ENCODE measurements at places on chromosomes 7 and 10. TPM values are rescaled to one million over a fixed set of nuclear protein-coding genes. Genes with fewer than 3 reads are reported as not detected.

The HNRNPF gene
- 185 TPM for total RNA-seq

The TSPAN15 gene
- 55.4 TPM for total RNA-seq

DNA sequence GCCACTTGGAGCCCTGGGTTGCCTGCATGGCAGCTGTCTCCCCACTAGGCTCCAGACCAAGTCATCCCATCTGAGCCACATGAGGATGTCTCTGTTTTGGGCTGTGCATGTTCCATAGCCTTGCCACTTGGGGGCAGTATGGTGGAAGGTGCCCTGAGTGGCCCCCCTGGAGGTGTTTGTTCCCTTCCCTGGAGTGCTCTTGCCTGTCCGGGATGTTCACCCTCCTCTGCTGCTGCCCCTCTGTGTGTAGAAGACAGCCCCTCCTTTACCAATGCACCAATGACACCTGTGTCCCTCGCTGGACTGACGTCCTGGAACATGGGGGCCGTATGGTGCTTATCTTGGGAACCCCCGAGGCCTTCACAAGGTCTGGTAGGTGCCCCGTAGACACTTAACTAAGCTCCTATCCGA is 100.2 kb downstream of the ACTR3B start:
- no peaks in the 10 kb centered on the region for H3K36me3 ChIP-seq
- no peaks in the 10 kb centered on the region for H3K27me3 ChIP-seq
- H3K4me3 ChIP-seq = no peak overlapping the region
- H3K4me1 ChIP-seq = no peaks in the 10 kb centered on the region
- H3K27ac ChIP-seq = no peak overlapping the region

The SMO gene
- 6.8 TPM for total RNA-seq

- no peak overlapping the region for H3K4me3 ChIP-seq
- H3K27ac ChIP-seq = no peak overlapping the region
- DNase-seq = no peak
- peaks cover 16% of the 10 kb centered on the region for H3K4me1 ChIP-seq
- no peaks in the 10 kb centered on the region for H3K36me3 ChIP-seq
Observed at GRCh38 chr10:6406220-6407033, 173.6 kb downstream of the PRKCQ start.

The TWIST1 gene
- 17.8 TPM for total RNA-seq

- H3K4me3 ChIP-seq = no peak overlapping the region
- no peaks in the 10 kb centered on the region for H3K27me3 ChIP-seq
- no peak overlapping the region for H3K27ac ChIP-seq
- DNase-seq = no peak
Observed at GRCh38 chr7:15167912-15168311, 265.4 kb upstream of the DGKB start.

- no peaks in the 10 kb centered on the region for H3K27me3 ChIP-seq
- DNase-seq = no peak
- no peak overlapping the region for H3K4me3 ChIP-seq
- H3K36me3 ChIP-seq = peaks cover 13% of the 10 kb centered on the region
- no peak overlapping the region for H3K27ac ChIP-seq
Observed at GRCh38 chr7:34939175-34939574, 98.1 kb downstream of the DPY19L1 start.

- H3K36me3 ChIP-seq = no peaks in the 10 kb centered on the region
- no peaks in the 10 kb centered on the region for H3K4me1 ChIP-seq
- no peak for DNase-seq
- H3K27me3 ChIP-seq = no peaks in the 10 kb centered on the region
- H3K27ac ChIP-seq = no peak overlapping the region
Observed at GRCh38 chr7:78959477-78959876, 494.0 kb downstream of the MAGI2 start.

DNA sequence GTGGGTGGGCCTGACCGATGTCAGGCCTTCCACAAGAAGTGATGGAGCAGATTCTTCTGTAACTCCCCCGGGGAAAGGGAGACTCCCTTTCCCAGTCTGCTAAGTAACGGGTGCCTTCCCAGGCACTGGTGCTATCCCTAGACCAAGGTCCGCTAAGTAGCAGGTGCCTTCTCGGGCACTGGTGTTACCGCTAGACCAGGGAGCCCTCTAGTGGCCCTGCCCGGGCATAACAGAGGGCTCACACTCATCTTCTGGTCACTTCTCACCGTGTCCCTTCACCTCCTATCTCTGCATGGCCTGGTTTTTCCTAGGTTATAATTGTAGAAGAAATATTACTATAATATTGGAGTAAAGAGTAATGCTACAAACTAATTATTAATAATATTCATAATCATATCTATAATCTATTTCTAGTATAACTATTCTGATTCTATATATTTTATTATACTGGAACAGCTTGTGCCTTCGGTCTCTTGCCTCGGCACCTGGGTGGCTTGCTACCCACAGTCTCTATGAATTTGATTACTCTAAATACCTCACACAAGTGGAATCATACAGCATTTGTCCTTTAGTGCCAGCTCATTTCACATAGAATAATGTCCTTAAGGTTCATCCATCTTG is 1378.7 kb downstream of the XPNPEP1 start:
- no peak overlapping the region for H3K4me3 ChIP-seq
- no peaks in the 10 kb centered on the region for H3K27me3 ChIP-seq
- H3K36me3 ChIP-seq = no peaks in the 10 kb centered on the region
- H3K4me1 ChIP-seq = no peaks in the 10 kb centered on the region

DNA sequence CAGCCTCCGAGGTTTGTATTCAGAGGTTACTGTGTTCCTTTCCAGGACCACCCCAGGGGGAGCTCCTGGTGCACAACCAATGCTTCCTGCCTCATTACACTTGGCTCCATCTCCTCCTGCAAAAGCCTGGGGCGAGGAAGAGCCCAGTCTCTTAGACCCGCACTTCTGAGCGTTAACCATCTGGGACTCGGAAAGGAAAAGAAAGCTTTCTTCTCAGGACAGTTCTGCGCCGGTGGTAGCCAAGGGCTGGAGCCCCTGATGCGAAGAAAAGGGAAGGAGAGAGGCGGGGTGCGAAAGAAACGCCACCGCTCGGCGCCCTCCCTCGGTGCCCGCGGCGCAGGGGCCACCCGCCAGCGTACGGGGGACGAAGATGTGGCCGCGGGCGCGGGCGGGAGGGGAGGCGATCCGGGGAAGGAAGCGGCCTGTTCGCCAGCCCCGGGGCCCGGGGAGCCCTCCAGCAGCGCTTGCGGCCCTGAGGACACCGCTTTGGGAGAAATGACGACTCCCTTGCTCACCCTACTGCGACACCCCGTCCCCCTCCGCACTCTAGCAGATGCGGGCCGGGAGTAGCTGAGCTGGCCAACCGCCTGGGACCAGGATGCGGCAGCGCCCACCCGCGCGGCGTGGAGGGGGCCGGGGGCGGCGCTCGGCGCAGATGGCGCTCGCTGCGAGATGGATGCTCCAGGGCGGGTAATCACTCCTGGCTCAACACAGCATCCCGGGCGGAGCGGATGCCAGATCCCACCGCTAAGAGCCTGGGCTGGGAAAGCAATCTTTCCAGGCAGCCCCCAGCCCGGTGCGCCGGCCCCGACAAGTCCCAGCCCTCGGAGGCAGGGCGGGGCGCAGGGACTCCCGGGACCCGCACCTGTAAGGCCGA is 1.3 kb downstream of the NRCAM start:
- peaks cover 33% of the 10 kb centered on the region for H3K27me3 ChIP-seq
- H3K4me1 ChIP-seq = peaks cover 29% of the 10 kb centered on the region
- H3K36me3 ChIP-seq = no peaks in the 10 kb centered on the region
- no peak overlapping the region for H3K27ac ChIP-seq
- no peak for DNase-seq

DNA sequence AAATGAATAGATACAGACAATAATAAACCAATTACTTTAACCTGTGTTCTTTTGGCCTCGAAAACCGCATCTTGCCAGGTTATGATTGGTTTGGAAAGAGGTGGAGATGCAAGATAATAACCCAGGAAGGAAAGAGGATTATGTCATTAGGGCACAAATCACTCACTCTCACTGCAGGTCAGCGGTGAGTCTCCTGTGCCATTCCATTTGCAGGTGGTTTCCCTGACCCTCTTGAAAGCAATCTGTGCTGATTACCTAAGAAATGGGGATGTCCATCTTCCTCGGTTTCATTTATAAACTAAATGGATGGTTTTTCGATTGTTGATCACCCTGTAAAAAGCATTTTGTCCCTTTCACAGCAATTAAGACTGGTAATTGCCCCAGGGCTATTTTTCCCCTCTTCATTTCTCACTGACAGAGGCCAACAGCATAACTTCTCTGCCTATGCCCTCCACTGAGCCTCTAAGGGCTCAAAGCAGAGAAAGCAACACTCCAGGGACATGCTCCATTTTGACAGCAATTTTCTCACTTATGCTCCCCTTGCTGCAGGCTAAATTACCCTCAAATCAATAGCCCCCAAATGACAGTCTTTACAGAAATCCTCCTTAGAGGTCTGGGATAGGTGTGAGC is 257.5 kb downstream of the IPMK start:
- H3K27me3 ChIP-seq = no peaks in the 10 kb centered on the region
- no peaks in the 10 kb centered on the region for H3K36me3 ChIP-seq
- DNase-seq = no peak
- no peak overlapping the region for H3K4me3 ChIP-seq

The SPDYE11 gene
- not detected for total RNA-seq

- no peak for DNase-seq
- no peak within 1 kb of the TSS for H3K27ac ChIP-seq
- no peaks in the 10 kb centered on the region for H3K36me3 ChIP-seq
- H3K4me1 ChIP-seq = peaks cover 9% of the 10 kb centered on the region
- H3K27me3 ChIP-seq = peaks cover 60% of the 10 kb centered on the region
Observed at GRCh38 chr7:146116521-146117222, at the start of gene CNTNAP2. Gene CNTNAP2, plus strand, starts transcription at chr7:146116801. Its CDS starts 76 bp downstream, at chr7:146116877.

DNA sequence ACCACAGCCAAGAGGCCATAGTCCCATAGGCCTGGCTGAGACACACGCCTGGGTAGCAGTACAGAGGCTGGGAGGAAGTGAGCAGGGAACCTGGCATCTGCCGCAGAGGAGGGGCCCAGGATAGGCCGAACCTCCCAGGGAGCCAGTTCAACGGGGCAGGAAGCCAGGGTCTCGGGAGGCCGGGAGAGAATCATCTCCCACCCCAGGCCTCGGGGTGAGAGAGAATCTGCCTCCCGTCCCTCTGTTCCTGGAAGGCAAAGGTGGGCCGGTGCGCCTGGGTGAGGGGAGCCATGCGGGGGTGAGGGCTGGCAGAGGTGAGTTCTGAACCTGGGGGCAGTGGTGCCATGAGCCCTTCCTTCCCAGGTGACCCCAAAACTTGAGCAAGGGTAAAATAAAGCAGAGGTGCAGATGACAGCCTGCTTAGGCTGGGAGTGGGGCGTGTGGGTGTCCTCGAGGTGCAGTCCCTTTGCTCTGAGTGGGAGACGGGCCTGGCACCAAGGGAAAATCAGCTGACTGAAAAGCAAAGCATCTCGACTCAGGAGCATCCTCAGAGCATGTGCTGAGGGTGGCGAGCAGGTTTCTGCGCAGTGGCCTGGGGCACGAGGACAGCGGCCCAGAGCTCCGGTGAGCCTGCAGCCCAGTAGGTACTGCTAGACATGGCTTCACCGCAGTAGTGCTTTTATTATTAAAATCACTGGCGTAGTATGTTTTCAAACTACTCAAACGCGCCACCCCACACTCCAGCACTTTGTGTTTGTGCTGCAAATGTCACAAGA is 15.5 kb downstream of the AGAP3 start:
- no peak for DNase-seq
- H3K4me1 ChIP-seq = peaks cover 28% of the 10 kb centered on the region
- no peaks in the 10 kb centered on the region for H3K27me3 ChIP-seq
- no peak overlapping the region for H3K4me3 ChIP-seq
- no peak overlapping the region for H3K27ac ChIP-seq

GRCh38 chr10:63798599-63799498 is 277.6 kb downstream of the REEP3 start:
- H3K4me3 ChIP-seq = no peak overlapping the region
- peak; percentile 82 for DNase-seq
- no peaks in the 10 kb centered on the region for H3K36me3 ChIP-seq
- peaks cover 10% of the 10 kb centered on the region for H3K4me1 ChIP-seq
- H3K27me3 ChIP-seq = no peaks in the 10 kb centered on the region

The MACC1 gene
- not detected for total RNA-seq

DNA sequence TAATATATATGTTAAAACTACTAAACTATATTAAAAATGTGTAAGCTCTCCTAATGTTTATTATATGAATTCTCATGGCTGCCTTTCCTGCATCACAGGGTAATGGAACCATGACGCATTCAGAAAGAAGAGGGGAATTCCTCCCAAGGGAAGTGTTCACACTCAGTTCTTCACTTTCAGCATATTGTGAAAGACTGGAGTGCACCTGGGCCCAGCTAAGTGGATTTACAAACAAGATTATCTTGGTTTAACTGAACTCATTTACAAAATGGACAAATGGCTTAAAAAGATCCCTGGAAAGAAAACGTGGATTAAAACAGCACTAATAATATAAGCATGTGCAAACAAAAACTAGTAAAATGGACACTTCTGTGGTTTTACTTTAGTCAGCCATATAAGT is 149.8 kb downstream of the DOCK4 start:
- no peaks in the 10 kb centered on the region for H3K36me3 ChIP-seq
- no peak overlapping the region for H3K27ac ChIP-seq
- H3K27me3 ChIP-seq = no peaks in the 10 kb centered on the region
- no peak overlapping the region for H3K4me3 ChIP-seq

DNA sequence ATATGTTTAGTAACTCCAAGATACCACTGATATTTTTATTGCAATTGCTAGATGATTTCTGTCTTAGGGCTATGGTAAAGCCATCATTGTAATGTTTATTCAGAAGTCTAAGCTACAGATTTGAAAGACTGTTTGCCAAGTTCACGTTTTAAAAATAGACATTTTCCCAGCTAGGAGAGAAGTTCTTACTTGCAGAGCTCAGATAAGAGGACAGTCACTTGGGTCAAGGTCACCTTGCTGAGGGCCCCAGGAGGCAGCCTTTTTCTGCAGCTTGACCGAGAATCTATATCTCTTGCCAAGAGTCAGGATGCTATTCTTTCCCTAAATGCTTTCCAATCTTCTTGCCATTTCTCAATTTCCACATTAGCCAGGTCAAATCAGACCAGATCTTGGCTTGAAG is 1011.2 kb downstream of the KCNMA1 start:
- H3K27me3 ChIP-seq = no peaks in the 10 kb centered on the region
- no peaks in the 10 kb centered on the region for H3K36me3 ChIP-seq
- H3K27ac ChIP-seq = no peak overlapping the region
- no peak overlapping the region for H3K4me3 ChIP-seq

GRCh38 chr7:103989200-103989784 is at the start of gene RELN:
Gene RELN, minus strand, starts transcription at chr7:103989658. Its CDS starts 302 bp downstream, at chr7:103989356.
- H3K4me3 ChIP-seq = peak within 1 kb of the TSS; percentile 43
- H3K27ac ChIP-seq = no peak within 1 kb of the TSS
- peaks cover 20% of the 10 kb centered on the region for H3K4me1 ChIP-seq
- H3K36me3 ChIP-seq = no peaks in the 10 kb centered on the region

DNA sequence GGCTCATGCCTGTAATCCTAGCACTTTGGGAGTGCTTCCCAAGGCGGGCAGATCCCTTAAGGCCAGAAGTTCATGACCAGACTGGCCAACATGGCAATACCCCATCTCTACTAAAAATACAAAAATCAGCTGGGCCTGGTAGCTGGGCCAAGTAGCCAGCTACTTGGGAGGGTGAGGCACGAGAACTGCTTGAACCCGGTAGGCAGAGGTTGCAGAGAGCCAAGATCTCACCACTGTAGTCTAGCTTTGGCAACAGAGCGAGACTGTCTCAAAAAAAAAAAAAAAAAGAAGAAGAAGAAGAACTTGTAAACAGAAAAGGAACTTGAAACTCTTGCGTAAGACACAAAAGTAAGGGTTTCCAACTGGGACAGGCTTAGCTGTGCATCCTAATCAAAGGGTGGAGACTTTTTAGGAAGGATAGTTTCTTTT is 5.6 kb upstream of the IFIT2 start:
- H3K4me3 ChIP-seq = no peak overlapping the region
- peaks cover 25% of the 10 kb centered on the region for H3K4me1 ChIP-seq
- no peaks in the 10 kb centered on the region for H3K27me3 ChIP-seq
- no peak for DNase-seq
- peak overlapping the region; percentile 85 for H3K27ac ChIP-seq
- no peaks in the 10 kb centered on the region for H3K36me3 ChIP-seq

The MMRN2 gene
- 23.3 TPM for total RNA-seq

GRCh38 chr7:31735991-31736982 is 49.3 kb downstream of the PPP1R17 start:
- no peak overlapping the region for H3K27ac ChIP-seq
- H3K27me3 ChIP-seq = no peaks in the 10 kb centered on the region
- no peaks in the 10 kb centered on the region for H3K36me3 ChIP-seq
- no peaks in the 10 kb centered on the region for H3K4me1 ChIP-seq
- H3K4me3 ChIP-seq = no peak overlapping the region

The CYP2E1 gene
- 6.5 TPM for total RNA-seq
